ENCODE measurements at places on chromosomes 4 and X. TPM values are rescaled to one million over a fixed set of nuclear protein-coding genes. Genes with fewer than 3 reads are reported as not detected.
A peak's percentile ranks its signal among the peaks of the same experiment; 100 is the strongest.

DNA sequence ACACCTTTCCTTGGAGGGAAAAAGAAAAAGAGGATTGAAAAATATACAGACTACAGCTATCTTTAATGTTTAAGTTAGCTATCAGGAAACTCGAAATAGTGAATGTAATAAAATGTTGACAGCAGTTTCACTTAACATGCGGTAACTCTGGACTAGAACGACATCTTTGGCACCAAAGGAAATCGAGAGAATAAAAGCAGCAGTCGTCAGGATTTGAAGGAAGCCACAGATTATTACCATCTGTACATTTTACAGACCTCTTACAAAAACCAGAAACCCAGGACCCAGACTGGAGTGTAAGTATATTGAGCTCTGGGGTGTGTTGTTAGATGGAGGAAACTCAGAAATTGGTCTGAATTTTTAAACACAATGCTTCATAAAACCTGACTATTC, 51.6 kb upstream of the STOX2 start:
- DNase-seq: no peak

- no peak for DNase-seq
Observed at GRCh38 chr4:113125418-113125817, 76.0 kb downstream of the ANK2 start.

GRCh38 chrX:154695911-154696675, 42.7 kb upstream of the CTAG2 start:
- DNase-seq: no peak

- peak; percentile 11 for DNase-seq
Observed at GRCh38 chr4:7422151-7422897, 12.4 kb downstream of the PSAPL1 start.

Gene NUDT10
- 0.19 TPM for total RNA-seq

DNA sequence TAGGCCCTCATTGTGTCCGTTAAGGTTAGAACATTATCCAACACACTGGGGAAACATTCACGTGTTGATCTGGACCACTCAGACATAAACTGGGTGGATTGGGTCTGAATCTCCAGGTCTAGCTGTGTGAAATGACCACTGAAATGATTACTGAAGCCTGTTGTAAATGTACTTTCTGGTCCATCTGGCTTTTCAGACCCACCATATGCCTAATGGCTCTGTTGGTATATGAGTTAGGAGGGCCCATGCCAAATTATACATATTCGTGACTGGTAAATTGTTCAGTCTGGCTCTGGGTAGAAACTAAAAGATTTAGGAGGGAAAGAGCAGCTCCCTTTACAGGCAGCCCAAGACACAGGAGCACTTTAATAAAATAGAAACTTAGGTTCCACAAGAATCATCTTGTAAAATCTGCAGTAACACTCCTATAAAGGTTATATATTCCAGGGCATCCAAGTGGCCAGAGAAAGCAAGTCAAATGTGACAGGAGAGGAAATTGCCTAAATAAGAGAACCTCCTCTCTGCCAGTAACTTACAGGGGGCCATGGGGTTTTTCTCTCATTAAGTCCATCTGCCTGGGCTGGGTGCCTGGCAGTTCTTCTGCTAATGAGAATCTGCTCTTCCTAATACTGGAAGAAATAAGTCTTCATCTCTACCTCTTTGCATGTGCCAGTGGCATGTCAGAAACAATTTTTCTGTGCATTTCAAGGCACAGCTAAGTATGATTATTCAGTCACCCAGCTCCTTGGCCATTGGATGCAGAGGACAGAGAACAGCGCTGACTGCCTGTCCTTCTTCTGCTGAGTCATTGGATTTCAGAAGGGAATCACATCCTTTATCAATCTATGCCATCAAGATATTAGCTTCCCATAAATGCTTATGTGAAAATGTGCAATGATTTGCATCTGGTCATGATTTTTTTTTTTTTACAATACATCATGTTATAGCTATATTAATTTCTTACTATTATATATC, 112.6 kb downstream of the GLRA2 start:
- no peak for DNase-seq

Data from Right ventricle myocardium inferior (tissue), 1 donor.